ENCODE measurements at places on chromosomes 12 and 14.

GRCh38 chr12:10363914-10364814 is 25.7 kb downstream of the KLRK1 start:
- peak; percentile 49 for DNase-seq

DNA sequence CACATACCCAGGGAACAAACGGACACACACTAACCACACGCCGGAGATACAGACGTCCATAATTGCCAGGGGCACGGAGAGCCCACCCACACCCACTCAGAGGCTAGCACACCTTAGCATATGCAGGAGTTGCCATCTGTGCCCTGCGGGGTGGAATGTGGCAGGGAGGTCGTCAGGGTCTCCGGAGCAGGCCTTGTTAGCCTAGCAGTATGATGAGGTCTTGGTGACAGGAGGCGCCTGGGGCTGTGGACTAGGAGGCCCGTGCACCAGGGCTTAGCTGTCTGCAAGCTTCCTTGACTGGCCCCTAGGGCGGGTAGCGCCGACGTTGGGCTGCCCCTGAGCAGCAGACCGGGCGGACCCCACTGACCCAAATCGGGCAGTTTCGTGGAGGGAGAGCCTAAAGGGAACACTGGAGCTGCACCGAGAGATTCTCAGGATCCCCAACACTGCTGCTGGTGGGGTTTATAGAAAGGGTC is 10.0 kb downstream of the STAC3 start:
- DNase-seq = no peak

DNA sequence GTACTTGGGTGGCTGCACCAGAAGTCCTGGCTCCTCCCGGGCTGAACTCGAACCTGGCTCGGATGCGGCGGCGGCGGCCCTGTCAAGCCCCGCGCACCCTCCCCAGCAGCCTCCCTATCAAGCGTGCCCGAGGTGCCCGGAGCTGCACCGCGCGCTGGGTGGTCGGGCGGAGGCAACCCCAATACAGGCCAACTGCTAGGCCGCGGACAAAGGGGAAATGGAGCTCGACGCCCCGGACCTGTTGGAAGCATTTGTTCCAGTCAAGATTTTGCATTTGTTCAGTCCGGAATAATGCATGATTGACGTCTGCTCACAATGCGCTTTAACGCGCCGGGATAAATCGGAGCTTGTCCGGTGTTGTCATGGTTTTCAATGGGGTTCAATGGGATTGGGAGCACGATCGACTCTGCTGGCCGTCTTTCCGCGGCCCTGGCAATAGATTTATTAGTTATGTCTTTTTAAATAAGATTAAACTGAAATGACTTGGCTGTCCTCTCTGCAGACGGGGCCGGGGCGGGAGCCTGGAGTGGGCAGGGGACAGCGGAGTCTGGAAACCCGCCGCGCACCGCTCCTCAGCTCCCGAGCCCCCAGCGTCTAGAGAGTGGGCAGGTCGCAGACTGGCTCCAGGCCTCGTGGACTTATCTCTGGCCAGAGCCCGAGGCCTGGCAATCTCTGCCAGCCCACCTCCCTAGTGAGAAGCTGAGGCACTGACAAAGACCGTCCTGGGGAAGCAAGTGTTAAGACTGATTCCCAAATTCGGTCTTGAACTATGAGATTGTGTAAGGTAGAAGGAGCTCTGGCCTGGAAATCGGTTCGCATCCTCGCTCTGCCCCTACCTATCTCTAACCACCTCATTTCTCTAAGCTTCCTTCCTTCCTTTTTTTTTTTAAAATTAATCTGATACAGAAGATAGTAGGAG is 1.7 kb upstream of the NKX2-8 start:
- no peak for DNase-seq

GRCh38 chr12:26798640-26799039 is 34.4 kb downstream of the ITPR2 start:
- DNase-seq = no peak

DNA sequence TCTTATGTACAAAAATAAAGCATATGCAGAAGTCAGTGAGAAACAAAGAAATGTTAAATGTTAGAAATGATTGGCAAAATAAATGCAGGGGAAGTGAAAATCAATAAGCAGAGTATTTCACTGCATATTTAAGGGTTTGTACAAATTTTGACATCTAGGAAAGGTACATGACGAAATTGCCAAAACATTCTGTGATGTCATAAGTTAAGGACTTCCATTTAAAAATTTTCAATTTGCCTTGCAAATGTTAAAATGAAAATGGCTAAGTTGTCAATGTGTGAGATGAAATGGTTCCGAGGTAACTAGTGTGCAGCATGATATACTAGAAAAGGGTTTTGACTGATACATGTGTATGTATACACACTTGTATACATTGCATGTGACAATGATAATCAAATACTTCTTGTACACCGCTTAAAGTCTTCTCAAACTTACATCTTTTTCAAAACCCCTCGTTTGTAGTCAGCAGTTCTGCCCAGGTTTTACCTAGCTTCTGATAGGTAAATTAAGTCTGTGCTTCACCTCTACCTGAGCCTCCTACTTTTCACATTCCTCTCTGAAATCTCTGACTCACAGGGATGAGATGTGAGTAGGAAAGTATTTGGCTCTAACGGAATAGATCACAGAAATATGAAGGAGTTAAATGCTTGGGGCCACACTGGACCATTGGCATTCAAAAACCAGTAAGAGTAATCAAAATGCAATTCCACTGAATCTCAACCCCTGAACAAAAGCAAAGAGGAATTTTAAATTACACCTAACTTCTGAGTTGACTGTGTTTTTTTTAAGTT is 442.4 kb upstream of the FOXG1 start:
- no peak for DNase-seq

GRCh38 chr12:121804417-121805111 is 755 bp downstream of the SETD1B start:
- peak; percentile 80 for DNase-seq

GRCh38 chr12:31929027-31929526 is 30.1 kb upstream of the RESF1 start:
- DNase-seq = peak; percentile 8

DNA sequence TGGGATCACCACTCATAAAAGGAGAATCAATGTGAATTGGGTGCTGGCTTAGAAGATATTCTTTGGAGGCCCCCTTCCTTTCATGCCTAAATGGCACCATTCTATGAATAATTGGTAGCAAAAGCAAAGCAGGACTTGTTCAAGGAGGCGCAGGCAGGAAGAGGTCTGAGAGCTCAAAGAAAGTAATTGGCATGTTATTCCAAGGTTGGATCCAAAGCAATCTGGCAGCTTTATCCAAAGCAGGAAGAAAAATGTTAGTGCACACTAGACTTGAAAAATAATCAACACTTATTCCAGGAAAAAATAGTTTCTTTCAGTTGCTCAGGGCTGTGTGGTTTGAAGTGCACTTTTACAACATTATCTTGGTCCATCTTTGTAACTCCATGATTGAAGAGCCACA is 326.4 kb downstream of the NUAK1 start:
- DNase-seq = no peak

- DNase-seq = peak; percentile 66
Measured at GRCh38 chr14:69615496-69616407, 4.4 kb downstream of the SUSD6 start.

GRCh38 chr14:87059060-87059839 is 933.7 kb downstream of the GALC start:
- no peak for DNase-seq

DNA sequence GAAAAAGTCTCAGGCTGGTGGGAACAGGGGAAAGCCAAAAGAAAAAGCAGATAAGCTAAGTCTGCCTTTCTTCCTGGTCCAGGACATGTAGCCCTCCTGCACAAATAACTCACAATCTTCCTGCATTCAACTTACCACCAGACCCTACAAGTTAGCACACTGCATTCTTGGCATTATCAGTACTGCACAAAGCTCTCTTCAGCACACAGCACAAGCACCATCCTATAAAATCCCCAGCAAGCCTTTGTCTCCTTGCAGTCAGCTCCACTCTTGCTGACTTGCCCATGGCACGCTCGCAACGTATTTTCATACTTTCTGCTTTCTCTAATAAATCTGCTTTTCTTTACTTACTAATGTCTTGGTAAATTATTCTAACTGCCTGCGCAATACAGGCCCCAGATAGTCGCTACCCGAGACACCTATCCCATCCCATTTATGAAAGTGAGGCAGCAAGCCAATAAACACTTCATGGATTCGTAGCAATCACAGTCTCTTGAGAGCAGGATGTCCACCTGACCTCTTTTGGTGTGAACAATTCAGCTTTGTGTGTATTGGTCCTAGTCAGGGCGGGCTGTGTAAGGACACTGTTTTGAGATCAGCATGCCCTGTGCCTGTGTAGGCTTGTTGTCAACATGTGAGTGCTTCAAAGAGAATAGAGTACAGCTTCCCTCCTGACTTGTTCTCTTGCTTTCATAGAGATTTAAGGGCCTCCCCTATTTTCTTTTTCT is 49.0 kb downstream of the TMEM117 start:
- no peak for DNase-seq

DNA sequence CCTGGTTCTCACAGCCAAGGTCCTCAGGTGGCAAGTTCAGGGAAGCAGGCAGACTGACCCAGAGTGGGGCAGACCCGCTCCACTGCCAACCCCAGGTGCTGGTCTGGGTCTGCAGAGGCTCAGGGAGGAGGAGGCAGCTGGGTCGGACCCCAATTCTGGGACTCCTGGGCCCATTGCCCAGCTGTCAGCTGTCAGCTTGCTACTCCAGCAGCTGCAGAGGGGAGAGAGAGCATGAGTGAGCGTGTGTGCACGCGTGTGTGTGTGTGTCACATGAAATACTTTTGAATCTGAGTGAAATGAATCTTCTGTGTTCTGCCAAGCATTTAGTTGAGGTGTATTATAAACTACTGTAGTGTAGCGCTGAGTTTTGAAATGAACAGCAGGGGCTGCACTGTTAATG is 30.8 kb downstream of the XRCC3 start:
- DNase-seq = no peak

GRCh38 chr12:57159311-57159710 is 11.9 kb upstream of the LRP1-AS start:
- no peak for DNase-seq

DNA sequence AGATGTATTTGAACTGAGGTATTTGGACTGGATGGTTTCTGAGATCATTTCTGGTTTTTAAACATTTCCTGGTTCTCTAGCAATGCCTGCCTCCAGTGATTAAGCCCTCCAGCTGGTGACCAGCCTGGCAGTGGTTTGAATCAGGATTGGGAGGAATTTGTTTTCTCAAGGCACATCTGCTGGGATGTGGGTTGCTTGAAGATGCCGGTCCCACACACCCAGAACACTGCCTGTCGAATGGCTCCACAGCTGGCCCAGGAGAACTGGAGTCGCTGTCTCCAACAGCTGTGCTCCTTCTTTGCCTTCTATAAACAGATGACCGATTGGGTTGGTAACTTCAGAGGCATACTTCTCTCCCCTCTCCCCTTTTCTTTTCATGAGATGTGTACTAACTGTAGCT is 258.0 kb upstream of the DDHD1 start:
- DNase-seq = no peak

DNA sequence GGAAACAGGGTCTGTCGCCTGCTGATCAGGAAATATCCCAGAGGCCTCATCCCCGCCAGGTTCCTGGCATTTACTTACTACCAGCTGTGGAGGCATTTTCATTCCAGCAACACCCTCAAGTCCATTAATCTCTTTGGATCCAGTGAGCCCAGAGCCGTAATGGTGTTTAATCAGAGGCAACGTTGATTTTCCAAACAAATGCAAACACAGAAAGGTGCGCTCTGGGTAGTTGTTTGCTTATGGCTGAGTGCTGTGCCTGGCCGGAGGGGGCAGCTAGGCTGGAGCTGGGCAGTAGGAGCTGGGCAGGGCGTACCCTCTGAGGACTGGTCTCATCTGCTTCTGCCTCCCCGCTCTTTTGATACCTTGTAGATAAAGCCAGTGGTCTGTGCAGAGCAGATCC is 110.6 kb downstream of the ADCK1 start:
- DNase-seq = no peak

GRCh38 chr12:116674643-116675183 is 63.2 kb downstream of the SPRING1 start:
- DNase-seq = no peak

GRCh38 chr12:828726-829395 is 76.5 kb downstream of the WNK1 start:
- DNase-seq = no peak

GRCh38 chr14:80587096-80587724 is 354.3 kb downstream of the CEP128 start:
- no peak for DNase-seq

DNA sequence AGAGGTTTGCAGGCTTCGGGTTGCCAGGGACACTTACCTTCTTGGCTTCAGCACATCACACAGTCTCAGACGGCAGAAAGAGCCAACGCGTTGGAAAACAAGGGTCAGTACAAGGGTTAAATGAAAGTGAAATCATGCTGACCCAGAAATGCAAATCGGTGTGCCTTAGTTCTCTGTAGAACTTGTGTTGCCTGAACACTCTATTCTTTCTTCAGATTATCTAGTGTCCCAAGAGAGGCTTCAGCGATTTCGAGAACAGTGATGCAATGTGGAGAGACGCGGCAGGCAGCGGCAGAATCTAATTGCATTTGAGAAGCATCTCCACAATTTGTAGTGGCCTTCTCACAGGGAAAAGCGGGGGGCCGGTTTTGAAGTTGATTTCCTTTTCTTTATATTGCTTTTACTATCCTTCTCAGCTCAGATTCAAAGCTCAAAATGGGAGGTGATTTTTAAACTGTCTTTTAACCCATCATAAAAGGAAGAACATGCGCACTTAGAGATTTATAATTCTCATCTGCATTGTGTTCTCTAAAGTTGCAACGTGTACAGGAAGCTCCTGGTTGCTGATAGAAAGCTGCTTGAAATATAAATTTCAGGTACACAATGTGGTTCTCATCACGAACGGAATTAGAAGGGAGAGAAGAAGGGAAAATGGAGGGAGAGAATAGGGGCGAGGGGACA is 67.8 kb upstream of the EGLN3 start:
- DNase-seq = peak; percentile 9

GRCh38 chr14:39615352-39615751 is 183.1 kb upstream of the FBXO33 start:
- DNase-seq = no peak

DNA sequence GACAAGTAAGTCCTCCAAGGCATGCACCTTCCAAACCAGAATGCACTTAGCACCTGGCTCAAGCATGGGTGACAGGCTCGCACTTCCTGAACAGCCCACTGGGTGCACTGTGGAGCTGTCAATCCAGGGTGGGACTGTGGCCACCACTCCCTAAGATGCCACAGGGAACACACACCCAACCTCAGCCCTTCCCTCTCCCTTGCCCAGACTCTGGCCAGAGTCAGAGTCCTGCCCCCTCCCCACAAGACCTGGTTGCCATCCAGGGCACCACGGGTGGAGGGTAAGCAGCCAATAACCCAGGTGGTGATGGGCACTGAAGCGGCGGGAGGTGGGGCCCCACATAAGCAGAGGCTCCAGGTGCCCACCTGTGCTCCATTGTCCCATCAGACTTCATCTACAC is 160.6 kb downstream of the MYRFL start:
- no peak for DNase-seq

DNA sequence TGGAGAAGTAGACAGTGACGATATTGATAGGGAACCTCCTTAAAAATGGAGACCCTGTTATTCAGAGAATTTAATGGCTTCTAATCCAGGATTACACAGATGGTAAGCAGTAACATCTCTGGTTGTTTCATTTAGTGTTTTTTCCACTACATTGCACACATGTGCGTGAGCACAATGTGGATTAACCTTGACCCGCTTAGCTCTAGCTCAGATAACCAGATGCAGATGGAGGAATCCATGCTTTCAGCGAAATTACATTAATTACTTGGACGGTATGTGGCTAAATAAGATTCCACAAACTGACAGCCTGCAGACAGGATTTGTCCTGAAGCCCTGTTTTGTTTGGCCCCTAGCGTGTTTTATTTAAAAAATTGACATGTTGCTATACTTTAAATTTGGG is 378.4 kb downstream of the CCDC91 start:
- DNase-seq = no peak
